Activated CD4-positive, alpha-beta T cell treated with anti-CD3 and anti-CD28 coated beads for 48 hours (primary cell): ENCODE measurements at places on chromosomes 7 and 10.

- no peak for DNase-seq
Observed at GRCh38 chr10:10938676-10939075, 79.0 kb upstream of the CELF2 start.

- no peak for DNase-seq
Observed at GRCh38 chr10:28355376-28355775, 52.5 kb upstream of the MPP7 start.

- no peak for DNase-seq
Observed at GRCh38 chr10:33114451-33114952, 156.5 kb upstream of the ITGB1 start.

GRCh38 chr10:61869774-61870525 is 31.5 kb upstream of the ARID5B start:
- no peak for DNase-seq

GRCh38 chr10:49756031-49756430 is 6.1 kb downstream of the OGDHL start:
- DNase-seq = no peak

- no peak for DNase-seq
Observed at GRCh38 chr7:15888090-15888489, 201.6 kb upstream of the MEOX2 start.

DNA sequence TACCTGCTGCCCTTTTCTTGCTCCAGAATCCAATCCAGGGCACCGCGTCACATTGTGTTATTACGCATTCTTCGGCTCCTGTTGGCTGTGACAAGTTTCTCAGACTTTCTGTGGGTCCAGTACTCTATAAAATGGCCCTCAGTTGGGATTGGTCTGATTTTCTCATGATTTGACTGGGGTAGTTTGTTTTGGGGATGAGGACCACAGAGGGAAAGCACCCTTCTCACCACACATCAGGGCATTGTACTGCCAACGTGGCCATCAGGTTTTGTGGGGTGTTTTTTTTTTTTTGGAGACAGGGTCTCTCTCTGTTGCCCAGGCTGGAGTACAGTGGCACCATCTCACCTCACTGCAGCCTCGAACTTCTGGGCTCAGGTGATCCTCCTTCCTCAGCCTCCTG is 17.0 kb upstream of the ORAI2 start:
- no peak for DNase-seq

GRCh38 chr10:28891058-28891713 is 213.9 kb downstream of the BAMBI start:
- no peak for DNase-seq

GRCh38 chr10:123648595-123648994 is 17.6 kb upstream of the GPR26 start:
- no peak for DNase-seq

DNA sequence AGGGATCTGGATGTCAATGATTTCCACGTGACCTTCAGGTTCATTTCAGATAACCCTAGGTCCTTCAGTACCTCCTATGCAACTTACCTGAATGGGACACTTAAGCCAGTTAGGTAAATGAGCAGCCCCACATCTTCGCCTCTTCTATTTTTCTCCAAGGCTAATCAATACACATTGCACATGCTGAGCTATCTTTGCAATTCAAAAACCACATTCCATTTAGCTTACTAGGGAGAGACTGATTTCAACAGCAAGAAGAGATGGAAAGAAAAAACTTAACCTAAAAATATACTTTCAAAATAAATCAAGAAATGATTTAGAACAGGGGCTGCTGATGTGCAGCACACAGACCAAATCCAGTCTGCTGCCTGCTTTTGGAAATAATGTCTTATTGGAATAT is 81.8 kb upstream of the CDCA7L start:
- no peak for DNase-seq

DNA sequence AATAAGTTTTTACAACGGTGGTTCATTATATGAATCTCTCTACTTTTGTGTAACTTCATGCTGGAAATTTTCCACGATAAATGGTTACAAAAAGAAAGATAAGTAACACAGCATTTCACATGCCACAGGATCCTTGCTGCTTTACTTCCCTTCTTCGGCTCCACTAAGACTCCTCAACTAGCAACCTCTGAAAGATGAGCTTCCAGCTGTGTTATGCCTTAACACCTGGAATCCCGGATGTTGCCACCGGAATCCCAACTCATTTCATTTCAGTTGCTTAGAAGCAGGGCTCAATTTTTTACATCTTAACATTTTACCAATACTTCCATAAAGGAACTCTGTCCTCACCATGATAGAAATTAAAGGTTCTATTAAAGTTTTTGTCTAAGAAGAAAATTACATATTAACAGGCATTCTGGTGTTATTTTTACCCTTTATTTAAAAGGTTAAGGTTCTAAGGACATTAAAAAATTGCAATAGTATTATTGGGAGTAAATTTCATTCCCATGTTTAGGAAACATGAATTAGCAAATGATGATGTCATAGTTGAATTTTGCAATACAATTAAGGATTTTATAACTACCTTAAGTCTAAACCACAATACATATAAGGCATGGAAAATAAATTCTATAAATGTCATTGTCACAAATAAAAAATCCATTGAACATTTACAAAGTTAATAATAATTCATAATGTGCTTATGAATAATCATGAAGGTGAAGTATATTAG is 57.1 kb upstream of the IL6 start:
- no peak for DNase-seq

DNA sequence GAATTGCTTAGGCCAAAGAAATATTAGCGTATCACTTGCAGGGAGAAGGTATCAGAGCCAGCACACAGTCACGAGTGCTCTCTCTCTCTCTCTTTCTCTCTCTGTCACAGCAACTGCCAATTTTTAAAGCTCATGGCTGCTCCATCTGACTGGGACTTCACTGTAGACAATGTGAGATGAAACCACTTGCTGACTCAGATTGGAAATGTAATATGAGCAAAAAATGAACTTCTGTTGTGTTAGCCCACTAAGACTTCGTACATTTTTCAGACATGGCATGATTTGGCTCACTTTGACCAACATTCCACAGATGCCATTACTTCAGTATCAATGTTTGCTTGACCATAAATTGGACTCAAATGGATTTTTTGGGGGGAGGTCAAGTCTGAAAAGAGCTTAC is 68.1 kb downstream of the DGKB start:
- no peak for DNase-seq

- DNase-seq = peak; percentile 27
Observed at GRCh38 chr7:108459922-108460551, 3.8 kb upstream of the NRCAM start.

DNA sequence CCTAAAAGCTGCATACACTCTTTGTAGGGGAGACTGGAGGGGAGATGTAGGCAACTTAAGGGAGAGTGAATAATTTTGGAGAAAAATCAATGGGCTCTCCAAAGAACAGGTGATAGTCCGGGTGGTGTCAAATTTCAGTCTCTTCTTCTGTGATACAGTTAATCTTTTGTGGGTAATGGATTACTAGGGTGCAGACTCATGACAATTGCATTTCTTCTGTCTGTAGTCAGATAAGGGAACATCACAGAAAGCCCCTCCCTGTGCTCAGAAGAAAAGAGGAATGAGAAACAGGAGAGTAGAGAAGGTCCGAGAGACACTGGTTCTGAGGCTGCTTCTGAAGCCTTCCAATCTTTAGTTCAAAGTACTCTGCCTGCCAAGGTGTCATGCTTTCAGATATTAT is 1140.7 kb upstream of the LRRN3 start:
- no peak for DNase-seq

GRCh38 chr7:158731761-158732160 is 27.2 kb upstream of the NCAPG2 start:
- DNase-seq = no peak

GRCh38 chr10:126210051-126210651 is 178.1 kb downstream of the ADAM12 start:
- no peak for DNase-seq

DNA sequence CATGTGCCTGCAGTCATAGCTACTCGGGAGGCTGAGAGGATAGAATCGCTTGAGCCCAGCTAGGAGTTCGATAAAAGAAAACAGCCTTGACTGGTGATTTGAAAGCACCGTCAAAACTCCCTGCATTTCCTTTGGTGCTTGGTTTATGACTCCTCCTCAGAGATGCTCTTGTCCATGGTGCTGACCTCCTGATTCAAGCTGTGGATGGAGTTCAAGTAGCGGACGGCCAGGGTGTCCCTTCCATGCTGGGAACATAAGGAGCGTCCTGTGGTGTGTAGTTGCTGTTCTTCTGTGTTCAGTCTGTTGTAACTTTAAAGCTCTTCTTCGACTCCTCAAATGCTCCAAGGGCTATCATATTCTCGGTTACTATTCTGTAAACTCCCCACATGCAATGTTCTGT is 382.5 kb upstream of the KIAA1217 start:
- peak; percentile 2 for DNase-seq

- no peak for DNase-seq
Observed at GRCh38 chr7:116169060-116169459, 41.3 kb upstream of the TES start.
